ENCODE measurements at places on chromosomes 1 and 21.

GRCh38 chr1:244210884-244211558 is 159.9 kb downstream of the ZBTB18 start:
- DNase-seq = no peak

DNA sequence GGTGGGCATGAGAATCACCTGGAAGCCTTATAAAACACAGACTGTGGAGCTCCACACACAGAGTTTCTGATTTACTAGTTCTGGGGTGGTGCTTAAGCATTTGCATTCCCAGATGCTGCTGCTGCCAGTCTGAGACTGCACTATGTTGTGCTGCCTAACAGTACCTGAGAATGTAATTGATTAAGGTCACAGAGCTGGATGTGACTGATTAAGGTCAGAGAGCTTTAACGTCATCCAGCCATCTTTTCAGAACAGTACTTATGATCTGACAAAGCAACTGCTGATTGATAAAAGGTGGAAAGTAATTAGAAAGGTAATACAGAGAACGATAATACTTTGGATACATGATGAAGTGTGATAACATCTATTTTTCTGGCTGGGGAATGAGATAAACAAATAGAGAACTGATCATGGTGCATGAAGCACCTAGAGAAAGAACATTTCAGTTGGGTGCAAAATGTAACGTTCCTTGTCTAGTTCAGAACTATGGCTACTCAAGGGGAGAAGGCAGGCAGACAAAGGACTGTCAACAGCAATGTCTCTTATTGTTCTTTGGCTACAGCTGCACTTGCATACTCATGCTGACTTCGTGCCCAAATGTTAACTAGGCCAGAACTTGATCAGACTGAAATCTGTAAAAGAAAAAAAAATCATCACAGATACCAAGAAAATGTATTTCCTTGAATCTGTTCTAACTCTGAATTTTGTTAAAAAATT is 3.7 kb upstream of the UCK2 start:
- no peak for DNase-seq

- no peak for DNase-seq
Measured at GRCh38 chr1:209807509-209807908, 1.6 kb upstream of the IRF6 start.

DNA sequence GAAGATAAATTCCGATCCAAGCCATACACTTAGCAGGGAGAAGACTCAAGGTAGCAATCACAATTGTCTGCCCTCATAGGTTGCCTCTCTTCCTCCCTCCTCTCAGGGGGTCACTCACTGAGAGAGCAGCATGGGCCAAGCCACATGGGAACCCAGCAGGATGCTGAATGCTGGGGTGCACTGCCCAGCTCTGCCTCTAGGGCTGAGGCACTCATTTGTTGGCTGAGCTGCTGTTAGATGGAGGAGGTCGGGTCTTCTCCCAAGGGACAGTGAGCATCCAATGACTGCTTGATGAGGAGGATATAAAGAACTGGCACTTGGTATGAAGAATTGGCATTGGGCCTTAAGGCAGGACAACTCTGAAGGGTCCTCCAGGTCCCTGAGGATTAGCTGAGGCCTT is 418.8 kb downstream of the SIPA1L2 start:
- DNase-seq = peak; percentile 9

GRCh38 chr1:44828841-44829440 is 14.1 kb downstream of the PTCH2 start:
- no peak for DNase-seq

GRCh38 chr1:167439301-167439988 is 78.9 kb downstream of the CD247 start:
- DNase-seq = no peak
